ENCODE measurements at places on chromosomes 6 and 20. TPM values are rescaled to one million over a fixed set of nuclear protein-coding genes. Genes with fewer than 3 reads are reported as not detected.

Gene PLN
- total RNA-seq: 2.0 TPM

Gene CCN5
- 21.1 TPM for total RNA-seq

Gene TULP4
- 88.2 TPM for total RNA-seq

Gene DEF6
- 0.51 TPM for total RNA-seq

Gene DSP
- total RNA-seq: under 0.01 TPM

Gene CRYBG1
- total RNA-seq: 2.1 TPM

Gene FOXF2
- total RNA-seq: 29.3 TPM

Gene IRF4
- under 0.01 TPM for total RNA-seq

Gene OR2H1
- total RNA-seq: not detected

Gene PNLDC1
- total RNA-seq: not detected

Gene RBBP8NL
- not detected for total RNA-seq

Gene PEDS1
- 7.2 TPM for total RNA-seq

Gene ELOVL4
- 4.6 TPM for total RNA-seq

Gene ARFGEF3
- total RNA-seq: under 0.01 TPM

Gene MYLK4
- total RNA-seq: 0.26 TPM

Gene DAAM2
- total RNA-seq: 25.9 TPM

Gene GMPR
- 7.2 TPM for total RNA-seq

Gene FUT9
- total RNA-seq: not detected

Gene MYB
- total RNA-seq: under 0.01 TPM

Gene CCN6
- total RNA-seq: not detected

Gene TMEM170B
- 4.5 TPM for total RNA-seq

Gene MACROD2
- total RNA-seq: 1.0 TPM

Gene CPNE5
- total RNA-seq: 0.26 TPM

Gene FAM50B
- 11.6 TPM for total RNA-seq

Gene CTAGE9
- total RNA-seq: not detected

Gene HRH3
- total RNA-seq: not detected

Gene TUBB1
- under 0.01 TPM for total RNA-seq

Gene COL9A3
- 0.17 TPM for total RNA-seq

Gene GSTA2
- not detected for total RNA-seq

Gene BMP7
- total RNA-seq: not detected

Gene OPN5
- not detected for total RNA-seq

Measured in fibroblast of lung (primary cell).